ENCODE measurements at places on chromosomes 4 and X. TPM values are rescaled to one million over a fixed set of nuclear protein-coding genes. Genes with fewer than 3 reads are reported as not detected.

Gene MAGEA9B
- not detected for total RNA-seq

Gene DGAT2L6
- not detected for total RNA-seq

Gene LIMCH1
- 12.6 TPM for total RNA-seq

Gene SSX4B
- not detected for total RNA-seq

Gene TIGD4
- 0.16 TPM for total RNA-seq

Gene HTR2C
- not detected for total RNA-seq

Gene UGT8
- not detected for total RNA-seq

Gene CORIN
- not detected for total RNA-seq

Gene TNMD
- total RNA-seq, result not detected

Gene SLC2A9
- 11.5 TPM for total RNA-seq

Gene SSX2
- total RNA-seq, result not detected

Gene TKTL2
- total RNA-seq, result not detected

Gene COL25A1
- not detected for total RNA-seq

Gene CNKSR2
- under 0.01 TPM for total RNA-seq

Gene FAM241A
- 3.4 TPM for total RNA-seq

Gene NSG1
- 95.3 TPM for total RNA-seq

Gene ZNF827
- 7.5 TPM for total RNA-seq

Gene MAGEA1
- total RNA-seq, result not detected

Gene BLOC1S4
- 14.7 TPM for total RNA-seq

Gene SSX1
- not detected for total RNA-seq

Gene MAGEB2
- total RNA-seq, result not detected

Gene CXCL6
- total RNA-seq, result 742 TPM

Gene TEX13B
- not detected for total RNA-seq

Gene HEPH
- total RNA-seq, result 33.2 TPM

Gene GABRE
- total RNA-seq, result 28.0 TPM

Gene HSD17B11
- total RNA-seq, result 34.7 TPM

Gene PPARGC1A
- total RNA-seq, result under 0.01 TPM

Gene TASL
- not detected for total RNA-seq
